Stimulated activated CD8-positive, alpha-beta memory T cell treated with anti-CD3 and anti-CD28 coated beads, Interleukin-2, amount 100 ng/mL, for 48 hours (primary cell): ENCODE measurements at places on chromosomes 2 and 18.

GRCh38 chr2:29522951-29523669, 398.3 kb downstream of the ALK start:
- DNase-seq, result no peak

DNA sequence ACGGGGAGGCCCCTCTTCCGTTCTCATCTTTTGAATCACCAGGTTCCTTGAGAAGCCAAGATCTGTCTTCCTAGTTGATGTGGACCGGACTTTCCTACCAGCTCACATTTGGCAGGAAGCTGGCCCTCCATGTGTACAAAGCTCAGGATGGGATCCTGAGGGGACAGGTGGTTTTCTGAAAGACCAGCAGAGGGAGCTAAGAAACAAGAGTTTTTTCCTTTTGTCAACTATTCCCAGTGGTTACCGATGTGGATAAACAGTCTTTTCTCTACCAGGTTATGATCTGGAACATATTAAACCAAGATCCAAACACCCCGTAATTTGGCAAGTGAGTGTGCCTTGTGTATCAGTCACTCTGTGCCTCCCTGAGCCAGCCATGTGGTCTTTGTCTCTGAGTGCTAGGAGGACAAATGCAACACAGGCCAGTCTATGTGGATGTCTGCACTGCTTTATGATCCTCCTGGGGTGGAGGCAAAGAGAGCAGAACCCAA, 25.1 kb upstream of the ARHGAP25 start:
- no peak for DNase-seq

GRCh38 chr2:8282858-8283252, 399.0 kb upstream of the ID2 start:
- no peak for DNase-seq

DNA sequence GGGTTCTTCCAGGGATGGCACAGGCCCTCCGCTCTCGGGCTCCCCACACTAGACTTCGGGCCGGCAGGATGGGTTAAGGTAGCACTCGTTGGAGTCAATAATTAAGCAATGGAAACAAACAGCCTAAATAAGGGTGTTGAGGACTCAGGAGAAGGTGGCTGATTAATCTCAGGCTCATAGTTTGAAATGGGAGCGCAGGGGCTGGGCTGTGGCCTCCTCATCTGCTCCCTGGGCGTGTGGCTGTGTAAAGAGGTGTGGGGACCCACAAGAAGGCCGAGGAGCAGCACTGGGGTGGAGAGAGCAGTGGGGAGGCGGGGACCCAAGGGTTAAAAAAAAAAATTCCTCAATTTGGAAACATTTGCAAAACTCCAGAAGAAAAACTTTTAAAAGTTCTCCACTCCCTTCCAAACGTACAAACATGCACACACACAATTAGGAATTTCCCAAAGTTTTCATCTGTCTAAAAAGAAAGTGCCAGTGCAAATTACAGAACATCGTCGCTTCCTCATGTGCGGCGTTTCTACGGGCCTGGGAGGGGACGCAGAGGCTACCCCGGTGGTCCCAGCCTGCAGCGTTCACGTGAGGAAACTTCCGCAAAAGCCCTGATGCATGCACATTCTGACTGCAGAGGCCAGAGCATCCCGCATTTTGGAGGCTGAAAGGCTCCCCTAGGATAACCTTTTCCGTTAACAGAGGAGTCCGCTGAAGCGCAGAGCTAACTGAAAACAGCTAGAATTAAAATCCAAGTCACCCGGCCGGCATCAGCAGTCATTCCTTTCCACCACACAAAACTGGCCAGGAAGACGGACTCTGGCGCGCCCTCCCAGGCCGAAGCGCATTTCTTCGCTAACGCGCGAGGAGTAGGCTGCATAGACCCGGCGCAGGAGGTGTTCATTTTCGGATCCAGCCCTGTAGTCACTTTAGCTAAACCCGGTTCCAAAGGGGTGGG, 1.0 kb upstream of the TUBB6 start:
- DNase-seq, result no peak

DNA sequence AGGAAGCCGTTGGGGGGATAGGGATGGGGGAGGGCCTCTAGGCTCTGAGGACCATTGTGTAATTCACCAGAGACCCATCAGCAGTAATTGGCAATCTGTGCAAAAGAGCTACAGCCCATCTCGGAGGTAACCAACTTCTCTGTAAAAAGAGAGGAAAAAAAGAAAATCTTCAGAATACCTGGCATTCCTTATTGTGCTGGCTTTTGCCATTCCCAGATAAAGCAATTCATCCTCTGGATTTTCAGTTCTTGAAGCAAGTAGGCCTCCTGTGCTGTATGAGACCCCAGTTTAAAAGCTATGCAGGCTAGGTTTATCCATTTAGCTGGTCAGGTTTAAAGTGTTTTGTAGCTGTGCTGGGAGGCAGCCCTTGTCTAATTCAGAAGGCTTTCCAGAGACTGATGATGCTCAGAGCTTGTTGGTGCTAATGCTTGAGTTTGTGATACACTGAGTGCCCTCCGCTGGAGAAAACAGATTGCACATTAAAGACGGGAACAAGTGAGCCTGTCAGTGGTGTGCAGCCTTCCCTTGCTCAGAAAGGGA, at the start of gene LRRTM4:
Gene LRRTM4, minus strand, starts transcription at position 446 of the 540 bp plus-strand sequence.
- no peak for DNase-seq

DNA sequence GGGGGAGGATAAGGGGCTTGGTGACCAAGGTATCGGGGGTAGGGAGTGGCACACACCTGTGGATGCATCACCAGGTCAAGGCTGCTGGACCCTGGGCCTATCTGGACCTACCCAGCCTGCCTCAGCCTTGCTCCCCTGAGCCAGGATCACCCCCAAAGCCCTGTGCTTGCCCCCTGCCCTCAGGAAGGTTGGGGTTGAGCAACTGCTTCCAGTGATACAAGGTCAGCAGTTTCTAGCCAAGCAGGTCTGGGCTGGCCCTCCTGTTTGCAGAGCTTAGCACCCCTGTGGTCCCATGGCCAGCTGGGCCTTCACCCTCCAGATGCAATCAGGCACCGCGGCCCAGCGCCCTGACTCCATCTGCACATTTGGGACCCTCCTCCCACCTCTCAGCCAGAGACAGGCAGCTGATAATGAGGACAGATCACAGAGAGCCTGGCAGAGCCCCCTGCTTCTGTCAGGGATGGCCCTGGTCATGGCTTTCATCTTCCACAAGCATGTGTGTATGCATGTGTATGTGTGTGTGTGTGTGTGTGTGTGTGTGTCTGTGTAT, 154.6 kb downstream of the TFCP2L1 start:
- no peak for DNase-seq

DNA sequence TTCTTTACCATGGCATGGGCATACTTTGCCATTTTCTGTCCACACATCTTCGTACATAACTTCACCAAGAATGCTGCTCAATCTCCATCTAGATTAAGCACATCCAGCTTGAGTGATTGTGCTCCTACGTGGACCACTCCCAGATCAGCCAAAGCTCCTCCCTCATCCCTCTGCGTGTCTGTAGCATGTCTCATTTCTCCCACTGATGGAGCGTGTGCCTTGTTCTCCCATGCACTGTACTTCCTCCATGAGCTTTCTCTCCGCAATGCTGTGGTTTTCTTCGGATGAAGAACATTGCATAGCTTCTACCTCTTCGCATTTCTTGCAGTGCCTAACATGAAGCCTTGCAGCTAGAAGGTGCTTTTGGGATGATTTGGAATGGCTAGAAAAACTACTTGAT, 13.5 kb downstream of the CCL20 start:
- DNase-seq, result no peak

GRCh38 chr2:109383505-109384307, 230.1 kb downstream of the SEPTIN10 start:
- DNase-seq, result no peak

DNA sequence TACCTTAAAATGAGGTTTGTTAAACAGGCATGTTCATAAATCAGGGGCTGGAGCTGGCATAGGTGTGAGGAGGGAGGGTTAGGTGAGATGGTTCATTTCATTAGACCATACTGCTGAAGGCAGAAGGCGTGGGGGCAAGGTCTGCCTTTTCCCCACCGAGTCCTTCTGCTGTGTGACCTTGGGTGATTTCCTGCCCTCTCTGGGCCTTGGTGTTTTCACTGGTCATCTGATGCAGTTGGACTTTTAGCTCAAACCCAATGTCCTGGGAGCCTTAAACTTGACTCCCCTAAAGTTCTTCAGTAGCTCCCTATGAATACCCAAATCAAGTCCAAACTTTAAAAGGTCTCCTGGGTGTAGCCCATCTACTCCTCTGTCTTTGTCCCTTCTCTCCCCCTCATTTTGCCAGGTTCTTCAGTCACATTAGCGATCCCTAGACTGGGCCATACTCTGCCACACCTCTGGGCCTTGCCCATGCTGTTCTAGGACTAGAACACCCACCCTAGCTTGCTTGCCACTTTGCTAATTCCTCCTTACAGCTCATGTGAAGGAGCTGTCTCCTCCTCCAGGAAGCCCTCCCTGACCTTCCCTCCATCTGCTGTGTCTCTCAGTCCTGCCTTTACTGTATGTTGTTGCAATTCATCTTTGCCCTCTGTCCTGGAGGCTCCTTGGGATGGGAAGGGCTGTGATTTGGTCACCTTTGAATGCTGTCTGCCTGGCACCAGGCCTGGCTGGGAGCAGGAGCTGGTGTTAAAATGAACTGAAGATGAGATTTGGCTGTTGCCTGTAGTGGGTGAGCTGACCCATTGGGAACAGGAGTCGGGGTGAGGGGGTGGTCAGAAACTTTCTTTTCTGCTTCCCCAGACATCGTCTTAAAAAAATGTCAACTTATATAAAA, 85.4 kb upstream of the HS6ST1 start:
- no peak for DNase-seq

GRCh38 chr18:55275039-55275901, 312.7 kb downstream of the TCF4 start:
- no peak for DNase-seq

GRCh38 chr2:53315149-53315548, 452.5 kb upstream of the CHAC2 start:
- no peak for DNase-seq

GRCh38 chr2:73333564-73333963, 40.2 kb upstream of the EGR4 start:
- no peak for DNase-seq

DNA sequence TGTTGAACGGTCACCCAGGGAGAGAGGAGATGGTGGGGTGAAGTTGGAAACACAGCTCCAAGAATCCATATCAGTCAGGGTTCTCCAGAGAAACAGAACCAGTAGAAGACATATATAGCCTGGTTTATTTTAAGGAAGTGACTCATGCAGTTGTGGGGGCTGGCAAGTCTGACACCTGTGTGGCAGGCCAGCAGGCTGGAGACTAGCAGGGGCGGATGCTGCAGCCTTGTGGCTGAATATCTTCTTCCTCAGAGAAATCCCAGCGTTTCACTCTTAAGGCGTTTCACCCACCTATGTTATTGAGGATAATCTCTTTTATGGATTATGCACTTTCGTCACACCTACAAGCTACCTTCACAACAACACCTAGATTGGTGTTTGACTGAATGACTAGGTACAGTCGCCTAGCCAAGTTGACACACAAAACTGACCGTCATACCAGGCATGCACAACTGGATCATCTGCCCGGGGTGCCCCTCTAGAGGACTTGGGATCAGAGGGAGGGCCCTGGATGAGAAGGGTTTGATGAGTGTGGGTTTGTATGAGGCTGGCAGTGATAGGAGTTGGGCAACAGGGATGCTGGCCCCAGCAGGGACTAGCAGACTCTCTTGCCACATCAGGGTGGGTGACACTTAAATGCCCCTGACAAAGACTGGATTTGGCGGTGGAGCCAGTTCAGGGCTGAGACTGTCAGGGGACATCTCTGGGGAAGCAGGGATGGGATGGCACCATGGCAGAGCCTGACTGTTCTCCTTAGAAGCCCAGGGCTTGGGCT, 23.4 kb downstream of the MROH2A start:
- DNase-seq, result peak; percentile 13

GRCh38 chr18:25281556-25281955, 70.4 kb downstream of the ZNF521 start:
- no peak for DNase-seq

GRCh38 chr18:77222464-77222863, 27.2 kb upstream of the GALR1 start:
- DNase-seq, result no peak

DNA sequence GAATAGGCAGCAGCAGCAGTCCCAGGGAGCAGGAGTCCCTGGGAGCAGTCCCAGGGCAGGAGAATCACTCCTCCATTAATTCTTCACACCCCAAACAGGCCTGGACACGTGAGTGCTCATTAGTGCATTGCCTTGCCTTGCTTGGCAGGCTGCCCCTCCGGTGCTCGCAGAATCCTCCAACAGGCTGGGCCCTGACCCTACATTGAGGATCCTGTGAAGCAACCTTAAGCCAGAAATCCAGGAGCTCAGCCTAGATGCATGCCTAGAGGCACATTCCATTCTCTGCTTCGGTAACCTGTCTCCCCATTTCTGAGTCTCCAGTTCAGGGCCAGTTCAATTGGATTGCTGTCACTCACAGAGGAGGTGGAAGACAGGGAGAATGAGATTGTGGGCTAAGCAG, 97.4 kb upstream of the LRATD1 start:
- DNase-seq, result no peak

- no peak for DNase-seq
Observed at GRCh38 chr18:77105028-77105427, 27.6 kb downstream of the MBP start.

DNA sequence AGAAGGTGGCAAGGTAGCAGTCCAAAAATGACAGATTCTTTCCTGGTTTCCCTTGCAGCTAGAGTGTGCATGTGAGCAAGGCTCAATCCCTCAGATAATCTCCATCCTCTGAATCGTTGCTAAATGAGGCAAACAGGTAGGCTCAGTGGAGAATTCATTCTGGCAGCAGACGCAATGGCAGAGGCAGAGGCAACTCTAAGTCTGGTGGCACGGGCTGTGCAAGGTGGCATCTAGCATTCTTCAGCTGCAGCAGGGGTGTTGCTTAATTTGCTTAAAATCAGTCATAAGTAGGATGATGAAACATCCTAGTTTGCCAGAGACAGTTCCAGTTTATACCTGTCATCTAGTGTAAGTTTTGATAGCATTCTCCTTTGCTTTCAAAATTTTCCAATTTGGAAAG, 391.1 kb upstream of the MEX3C start:
- DNase-seq, result no peak

DNA sequence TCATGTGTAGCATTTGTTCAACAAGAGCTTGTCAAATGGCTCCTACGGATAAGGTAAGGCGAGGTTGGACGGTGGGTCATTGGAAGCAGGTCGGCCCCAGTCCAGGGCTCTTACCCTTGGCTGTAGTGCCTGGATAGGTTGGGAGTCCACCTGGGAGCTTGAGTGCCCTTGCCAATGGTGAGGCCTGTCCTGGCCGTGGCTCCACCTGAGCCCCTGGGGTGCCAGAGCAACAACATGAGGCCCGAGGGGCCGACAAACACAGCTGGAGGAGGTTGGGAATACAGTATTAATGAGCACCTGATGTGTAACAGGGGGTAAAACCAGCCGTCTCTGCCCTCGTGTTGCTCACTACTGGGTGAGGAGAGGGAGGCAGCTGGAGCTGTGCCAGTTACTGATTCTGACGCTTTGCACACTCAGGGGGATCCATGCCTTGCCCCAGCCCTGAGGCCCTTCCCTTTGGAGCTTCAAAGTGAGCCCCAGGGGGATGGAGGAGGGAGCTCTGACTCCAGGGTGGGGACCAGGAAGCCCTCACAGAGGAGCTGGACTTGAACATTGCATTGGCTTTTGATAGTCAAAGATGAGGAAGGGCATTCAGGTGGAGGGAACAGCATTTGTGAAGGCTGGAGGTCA, 87.2 kb downstream of the RHOB start:
- no peak for DNase-seq

- no peak for DNase-seq
Observed at GRCh38 chr2:219902891-219903552, 275.6 kb downstream of the SLC4A3 start.

- no peak for DNase-seq
Observed at GRCh38 chr2:31327505-31327904, 87.0 kb downstream of the XDH start.

- DNase-seq, result peak; percentile 5
Observed at GRCh38 chr2:88874063-88874657, 182.7 kb downstream of the RPIA start.

- DNase-seq, result no peak
Observed at GRCh38 chr18:58313491-58314032, 269.5 kb downstream of the NEDD4L start.
